ENCODE measurements at places on chromosomes 3 and 15.
A peak's percentile ranks its signal among the peaks of the same experiment; 100 is the strongest.

DNA sequence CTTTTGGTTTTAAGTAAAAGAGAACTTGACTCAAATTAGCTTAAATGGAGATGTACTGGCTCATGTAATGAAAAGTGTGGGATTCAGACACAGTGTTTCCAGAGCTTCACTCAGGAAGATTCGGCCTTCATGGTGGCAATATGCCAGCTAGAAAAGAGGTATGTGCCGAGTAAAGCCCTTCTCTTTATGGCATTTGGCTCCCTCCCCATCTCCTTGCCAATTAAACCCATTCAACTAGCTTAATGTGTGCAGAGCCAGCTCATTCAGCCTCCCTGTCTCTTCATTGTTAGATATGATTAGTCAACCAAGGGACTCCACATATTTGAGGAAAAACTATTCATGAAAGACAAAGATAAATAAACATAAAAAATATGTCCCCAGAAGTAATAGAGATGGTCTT, 15.0 kb upstream of the TRANK1 start:
- no peak for DNase-seq

GRCh38 chr15:75659928-75660645, 12.4 kb downstream of the SNX33 start:
- DNase-seq: no peak

GRCh38 chr3:192957441-192958021, 39.9 kb upstream of the MB21D2 start:
- peak; percentile 11 for DNase-seq

DNA sequence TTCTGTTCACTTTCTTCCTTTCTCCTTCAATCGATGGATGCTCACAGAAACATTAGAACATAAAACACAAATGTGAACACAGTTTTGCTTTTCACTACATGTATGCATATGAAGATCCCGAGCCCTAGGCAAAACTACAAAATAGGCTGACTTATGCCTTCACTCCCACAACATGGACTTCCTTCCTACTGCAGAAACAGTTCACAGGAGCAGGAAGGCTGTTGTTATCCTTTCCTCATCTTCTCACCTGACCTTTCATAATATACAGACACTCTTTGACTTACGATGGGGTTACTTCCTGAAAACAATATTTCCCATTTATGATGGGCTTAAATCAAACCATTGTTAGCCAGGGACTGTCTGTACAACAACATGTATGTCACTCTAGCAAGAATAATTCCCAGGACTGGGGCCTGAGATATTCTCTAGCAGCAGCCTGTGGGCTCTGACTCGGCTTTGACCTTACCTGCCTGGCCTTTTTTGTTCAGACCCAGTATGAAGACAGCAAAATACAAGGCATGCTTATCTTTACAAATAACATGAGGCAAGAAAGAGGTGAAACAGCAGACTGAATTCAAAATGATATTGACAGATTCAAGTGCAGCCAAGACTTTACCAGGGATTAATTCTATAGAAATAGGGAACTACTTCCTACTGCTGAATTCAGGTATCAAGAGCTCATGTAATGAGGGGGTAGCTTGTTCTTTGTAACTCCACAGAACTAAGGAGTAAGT, 51.8 kb upstream of the PLXND1 start:
- DNase-seq: no peak

- DNase-seq: no peak
Observed at GRCh38 chr3:29226706-29227105, 54.2 kb upstream of the RBMS3 start.

- no peak for DNase-seq
Observed at GRCh38 chr15:81229586-81229985, 32.9 kb downstream of the IL16 start.

DNA sequence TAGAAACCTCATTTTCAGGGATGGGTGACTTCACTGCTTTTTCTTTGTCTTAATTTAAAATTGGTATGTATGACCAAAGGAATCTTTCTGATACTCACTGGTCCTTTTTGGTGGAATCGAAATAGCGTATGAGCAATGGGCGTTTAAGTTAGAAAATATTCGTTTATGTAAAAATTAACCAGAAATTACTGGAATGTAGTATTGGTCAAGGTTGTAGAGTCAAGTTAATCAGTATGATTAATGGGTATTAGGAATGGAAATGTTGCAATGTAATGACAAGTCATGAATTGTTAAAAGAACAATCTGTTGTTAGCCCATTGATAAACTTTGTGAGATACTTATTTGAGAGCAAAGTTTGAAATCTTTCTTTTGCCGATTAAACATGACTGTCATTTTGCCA, 36.9 kb downstream of the AKAP13 start:
- no peak for DNase-seq

- DNase-seq: no peak
Observed at GRCh38 chr15:41936649-41937567, 35.4 kb downstream of the EHD4 start.

DNA sequence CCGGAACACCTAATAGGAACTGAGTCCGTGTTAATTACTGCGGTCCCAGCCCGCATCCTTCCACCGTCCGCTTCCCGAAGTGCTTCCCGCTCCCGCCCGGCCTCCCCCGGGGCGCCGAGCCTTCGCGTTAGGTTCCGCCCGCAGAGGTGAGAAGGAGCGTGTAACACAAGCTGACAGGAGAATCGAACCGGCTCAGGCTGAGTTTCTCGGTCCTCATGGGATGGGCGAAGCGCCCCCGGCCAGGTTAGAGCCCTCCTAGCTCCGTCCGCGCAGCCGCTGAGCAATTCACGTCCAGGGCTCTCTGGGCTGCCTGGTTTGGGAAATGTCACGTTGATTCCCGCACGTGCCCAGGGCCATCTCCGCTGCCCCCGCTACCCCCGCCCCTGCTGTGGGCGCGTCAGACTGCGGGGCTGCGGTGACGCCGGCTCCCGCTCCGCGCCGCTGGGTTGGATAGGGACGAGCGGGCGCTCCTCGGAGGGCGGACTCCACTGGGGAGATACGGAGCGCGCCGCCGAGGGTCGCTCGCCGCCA, 954 bp downstream of the CLDN11 start:
- peak; percentile 10 for DNase-seq

GRCh38 chr3:132871956-132872355, 149.7 kb upstream of the NPHP3 start:
- DNase-seq: no peak

- no peak for DNase-seq
Observed at GRCh38 chr15:62875626-62876021, 166.9 kb upstream of the TPM1 start.

Data from right lung (tissue), 10 donors.